ENCODE measurements at places on chromosomes 5 and 9.

- no peak for DNase-seq
Measured at GRCh38 chr5:145903113-145903512, 30.3 kb upstream of the GRXCR2 start.

DNA sequence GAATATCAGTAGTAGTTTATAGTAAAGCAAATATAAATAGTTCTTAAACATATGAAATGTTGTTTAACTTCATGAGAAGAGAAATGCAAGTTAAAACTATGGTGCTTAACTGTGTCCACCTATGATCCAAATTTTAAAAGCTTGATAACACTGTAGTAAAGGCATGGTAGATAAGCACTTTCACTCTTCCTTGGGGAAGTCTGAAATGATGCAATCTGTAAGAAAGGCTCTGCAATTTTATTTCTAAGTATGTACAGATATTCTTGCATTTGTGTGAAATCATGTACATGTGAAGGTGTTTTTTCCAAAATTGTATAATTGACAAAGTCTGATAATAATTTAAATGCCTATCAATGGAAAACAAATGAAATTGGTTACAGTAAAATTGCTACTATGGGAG lies 66.9 kb downstream of the SYK start:
- DNase-seq = no peak

GRCh38 chr9:83707518-83707767 lies 315 bp downstream of the UBQLN1 start:
- DNase-seq = no peak

DNA sequence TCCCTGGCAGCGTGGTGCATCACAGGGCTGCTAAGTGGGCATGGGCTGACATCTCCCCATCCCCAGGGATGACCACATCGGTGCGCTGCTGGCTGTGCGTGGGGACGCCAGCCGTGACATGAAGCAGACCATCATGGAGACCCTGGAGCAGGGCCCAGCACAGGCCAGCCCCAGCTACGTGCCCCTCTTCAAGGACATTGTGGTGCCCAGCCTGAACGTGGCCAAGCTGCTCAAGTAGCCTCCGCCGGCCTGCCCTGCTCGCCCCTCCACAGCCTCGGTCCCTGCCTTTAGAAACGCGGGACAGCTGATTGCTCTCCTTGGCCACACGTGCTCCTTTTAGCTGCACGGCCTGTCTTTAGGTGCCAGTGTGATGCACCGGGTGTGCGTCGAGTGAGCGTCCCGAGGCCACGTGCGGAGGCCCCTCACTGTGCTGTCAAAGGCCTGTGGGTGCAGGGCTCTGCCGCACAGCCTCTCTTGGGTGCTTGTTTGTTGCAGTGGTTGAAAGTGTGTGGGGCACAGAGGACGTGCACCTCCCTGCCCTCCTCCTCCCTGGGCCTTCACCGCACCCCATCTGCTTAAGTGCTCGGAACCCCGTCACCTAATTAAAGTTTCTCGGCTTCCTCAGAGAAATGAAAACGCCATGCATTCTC lies 23.8 kb downstream of the EXOC3 start:
- peak; percentile 58 for DNase-seq
